Skeletal muscle cell (primary cell): ENCODE measurements at places on chromosomes 5 and 9.

- DNase-seq = no peak
Measured at GRCh38 chr5:166369807-166370206, 1921.6 kb upstream of the WWC1 start.

- DNase-seq = no peak
Measured at GRCh38 chr5:22541037-22541436, 312.1 kb downstream of the CDH12 start.

DNA sequence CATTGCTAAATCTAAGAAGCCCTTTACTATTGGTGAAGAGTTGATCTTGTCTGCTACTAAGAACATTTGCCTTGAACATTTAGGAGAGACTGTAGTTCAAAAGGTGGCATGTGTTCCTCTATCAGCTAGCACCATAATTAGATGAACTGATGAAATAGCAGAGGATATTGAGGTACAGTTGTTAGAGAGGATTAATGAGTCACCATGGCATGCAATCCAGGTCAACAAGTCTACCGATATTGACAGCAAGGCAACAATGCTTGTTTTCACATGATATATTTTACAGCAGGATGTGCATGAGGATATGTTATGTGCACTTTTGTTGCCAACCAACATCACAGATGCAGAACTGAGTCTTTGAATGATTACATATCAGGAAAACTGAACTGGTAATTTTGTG, 134.3 kb upstream of the CDH9 start:
- no peak for DNase-seq

DNA sequence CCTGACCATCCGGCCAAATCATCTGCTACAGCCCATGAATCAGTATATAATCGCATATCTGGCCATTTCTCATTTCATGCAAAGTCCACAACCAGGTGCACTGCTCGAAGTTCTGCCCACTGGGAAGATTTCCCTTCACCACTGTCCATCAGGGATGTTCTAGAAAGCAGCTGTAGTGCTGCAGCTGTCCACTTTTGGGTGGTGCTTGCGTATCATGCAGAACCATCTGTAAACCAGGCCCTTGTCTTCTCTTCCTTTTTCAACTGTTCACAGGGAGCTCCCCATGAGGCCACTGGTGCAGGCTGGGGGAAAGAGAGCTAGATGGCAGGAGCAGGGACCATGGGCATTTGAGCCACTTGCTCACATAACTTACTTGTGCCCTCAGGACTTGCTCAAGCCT, 7.4 kb upstream of the ADAMTS6 start:
- DNase-seq = no peak

GRCh38 chr9:138007918-138008841, 130.6 kb downstream of the CACNA1B start:
- no peak for DNase-seq

- no peak for DNase-seq
Measured at GRCh38 chr5:173730632-173731298, 114.3 kb upstream of the BOD1 start.

DNA sequence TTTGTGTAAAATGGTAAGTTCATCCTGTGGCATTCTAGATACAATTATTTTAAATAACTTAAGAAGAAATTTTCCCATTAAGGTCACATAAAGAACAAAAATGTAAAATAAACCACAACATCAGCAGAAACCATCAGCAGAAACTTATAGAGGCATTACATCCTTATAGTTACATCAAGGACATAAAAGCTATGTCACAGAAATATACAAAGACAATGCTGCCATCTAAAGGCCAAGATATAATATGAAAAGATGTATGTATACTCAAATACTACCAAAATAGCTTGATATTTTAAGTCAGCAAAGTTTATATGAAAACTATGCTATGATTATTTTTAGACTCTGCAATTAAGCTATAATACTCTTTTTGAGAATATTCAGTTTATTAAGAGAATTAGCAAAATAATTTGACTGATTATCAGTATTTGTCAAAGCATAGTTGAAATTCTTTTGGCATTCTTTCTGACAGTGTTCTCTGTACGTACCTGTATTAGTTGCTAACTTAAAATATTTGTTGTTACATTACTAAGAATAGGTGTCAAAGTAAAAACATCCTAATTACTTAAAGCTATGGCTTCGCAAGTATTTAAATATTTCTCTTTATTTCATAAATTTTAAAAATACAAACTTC, 36.2 kb downstream of the FBXL17 start:
- DNase-seq = peak; percentile 10

DNA sequence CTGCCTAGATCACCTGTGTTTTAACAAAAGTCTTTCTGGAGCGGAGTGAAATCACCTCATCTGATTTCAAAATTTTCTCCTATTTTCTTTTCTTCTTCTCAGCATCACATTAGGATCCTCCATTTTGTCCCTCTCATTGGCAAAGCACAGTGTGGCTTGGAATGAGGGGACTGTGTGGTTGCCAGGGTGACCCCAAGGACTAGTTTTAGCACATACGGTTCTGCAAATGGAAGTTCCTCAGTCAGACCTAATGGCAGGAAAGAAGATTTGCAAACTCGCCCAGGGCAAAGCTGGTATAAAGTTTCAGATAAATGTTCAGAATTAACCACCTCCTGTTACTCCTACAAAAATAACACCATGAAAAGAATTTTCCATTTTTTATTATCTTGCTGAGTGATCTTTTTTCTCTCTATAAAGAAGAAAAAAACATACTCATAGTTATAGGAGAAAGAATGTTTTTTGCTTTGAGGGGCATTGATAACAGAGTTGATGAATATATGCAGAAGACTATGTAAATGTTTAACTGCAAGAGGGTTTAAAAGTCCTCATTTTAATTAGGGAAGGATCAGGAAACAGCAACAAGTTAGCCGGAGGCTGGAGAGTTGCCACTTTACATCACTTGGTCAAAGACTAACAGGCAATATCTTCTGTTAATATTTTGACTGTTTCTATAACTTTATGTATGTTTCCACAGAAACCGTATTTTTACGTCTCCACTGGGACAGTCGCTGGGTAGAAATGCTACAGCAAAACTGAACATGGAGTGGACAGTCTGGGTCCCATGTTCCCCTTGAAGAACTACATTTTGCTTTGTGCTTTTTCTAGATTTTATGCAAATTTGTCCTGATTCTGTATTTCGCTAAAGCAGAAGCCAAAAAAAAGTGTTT, 257.8 kb downstream of the NR2F1-AS1 start:
- DNase-seq = no peak

DNA sequence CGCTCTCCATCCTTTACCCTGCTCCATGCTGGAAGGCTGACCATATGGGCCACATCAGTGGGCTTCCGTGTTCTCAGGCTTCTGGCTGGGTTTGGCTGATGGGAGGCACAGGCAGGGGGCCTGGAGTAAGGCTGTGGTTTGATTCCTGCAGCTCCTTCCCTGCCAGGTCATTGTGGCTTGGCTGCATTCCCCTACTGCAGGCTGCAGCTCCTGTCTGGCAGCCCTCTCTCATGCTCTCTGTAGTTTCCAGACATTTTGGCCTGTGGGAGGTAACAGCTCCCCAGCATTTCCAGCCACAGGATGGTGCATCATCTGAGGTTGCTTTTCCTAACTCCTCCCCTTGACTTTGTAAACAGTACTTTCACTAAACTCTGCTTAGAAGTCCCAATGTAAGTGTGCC, 102.0 kb upstream of the PTPN3 start:
- peak; percentile 92 for DNase-seq

DNA sequence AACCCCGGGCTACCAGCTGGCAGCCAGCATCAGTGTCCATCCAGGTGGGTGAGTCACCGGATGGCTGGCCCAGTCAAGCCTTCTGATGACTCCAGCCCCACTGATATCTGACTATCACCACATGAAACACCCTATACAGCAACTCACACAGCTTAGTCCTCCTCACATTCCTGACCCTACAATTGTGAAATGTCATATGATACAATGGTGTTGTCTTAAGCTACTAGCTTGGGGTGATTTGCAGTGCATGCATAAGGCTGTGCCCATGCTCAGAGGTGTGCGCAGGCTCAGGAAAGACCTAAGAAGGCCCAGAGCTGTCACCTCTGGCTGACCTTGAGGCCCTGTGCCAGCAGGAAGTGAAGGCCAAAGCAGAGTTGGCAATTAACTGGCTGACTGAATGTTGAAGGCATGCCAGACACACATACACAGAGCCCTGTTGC, 21.5 kb upstream of the SEMA4D start:
- DNase-seq = no peak

DNA sequence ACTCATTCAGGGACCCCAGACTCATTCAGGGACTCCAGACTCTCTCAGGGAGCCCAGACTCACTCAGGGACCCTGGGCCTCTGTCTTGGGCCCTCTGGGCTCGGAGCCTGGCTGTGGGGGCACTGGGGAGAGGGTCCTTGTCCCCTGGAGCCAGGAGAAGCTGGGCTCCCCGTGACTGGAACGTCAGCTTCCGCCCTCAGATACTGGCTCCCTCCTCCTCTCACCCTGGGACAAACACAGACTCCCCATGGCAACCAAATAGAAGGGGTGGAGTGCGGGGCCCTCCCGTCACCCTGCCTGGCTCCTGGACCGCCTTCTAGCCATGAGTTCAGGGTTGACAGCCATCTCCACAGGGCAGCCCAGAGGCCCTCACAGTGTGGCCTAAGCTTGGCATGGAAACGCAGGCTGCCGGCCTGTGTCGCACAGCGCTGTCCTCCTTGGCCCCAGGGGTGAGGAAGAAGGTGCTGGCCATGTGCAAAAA, 27.6 kb downstream of the ZDHHC11B start:
- no peak for DNase-seq

DNA sequence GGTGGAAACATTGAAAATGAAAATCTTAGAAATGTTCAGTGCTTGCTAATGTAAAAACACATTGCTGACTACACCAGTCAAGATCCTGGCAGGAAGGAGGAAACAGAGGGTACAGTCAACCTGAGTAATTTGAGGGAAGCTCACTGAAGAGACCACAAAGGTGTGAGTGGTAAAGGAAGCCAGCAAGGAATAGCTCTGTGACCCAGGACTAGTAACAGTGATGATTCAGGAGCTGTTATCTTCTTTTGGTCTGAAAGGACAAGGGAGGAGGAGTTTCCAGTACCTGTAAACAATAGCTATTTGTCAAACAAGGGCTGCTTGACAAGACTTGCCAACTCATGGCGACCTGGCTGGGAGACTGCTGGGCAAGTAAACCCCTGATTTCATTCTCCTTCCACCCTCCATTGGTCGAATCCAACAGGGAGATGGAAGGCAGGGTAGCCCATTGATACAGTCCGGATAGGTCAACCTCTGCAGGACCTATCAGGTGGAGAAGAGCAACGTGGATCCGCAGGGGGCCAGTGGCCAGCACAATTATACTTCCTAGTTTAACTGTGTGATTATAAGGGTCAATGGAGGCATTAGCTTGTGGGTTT, 68.1 kb downstream of the MAMDC2 start:
- no peak for DNase-seq

- no peak for DNase-seq
Measured at GRCh38 chr5:150636391-150637244, 3.8 kb upstream of the SYNPO start.

GRCh38 chr5:8864053-8864452, 681.8 kb downstream of the SEMA5A start:
- no peak for DNase-seq

- DNase-seq = no peak
Measured at GRCh38 chr5:52988335-52989024, 672 bp upstream of the ITGA2 start.

DNA sequence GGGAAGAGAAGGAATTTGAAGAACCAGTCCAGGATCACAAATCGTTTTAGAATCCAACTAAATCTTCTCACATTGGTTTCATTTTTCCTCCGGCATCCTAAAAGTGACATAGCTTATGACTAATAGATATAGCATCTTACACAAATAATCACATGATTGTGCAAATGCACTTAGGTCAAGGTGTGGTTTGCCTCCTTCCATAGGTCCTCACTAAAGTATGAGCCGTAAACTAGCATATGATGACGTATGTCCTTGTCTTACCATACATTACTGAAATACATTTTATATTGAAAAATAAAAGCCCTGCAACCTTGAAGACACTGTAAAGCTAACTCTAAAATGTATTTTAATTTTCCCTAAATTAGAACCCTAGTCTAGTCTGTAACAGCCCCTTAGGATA, 362.7 kb upstream of the ADAMTS16 start:
- DNase-seq = no peak

- no peak for DNase-seq
Measured at GRCh38 chr5:156920042-156920860, 42.8 kb downstream of the TIMD4 start.

GRCh38 chr9:5263351-5264218, 32.4 kb downstream of the INSL4 start:
- no peak for DNase-seq

- no peak for DNase-seq
Measured at GRCh38 chr5:93673316-93673954, 68.0 kb downstream of the POU5F2 start.

GRCh38 chr5:135514116-135514515, 21.6 kb downstream of the NEUROG1 start:
- DNase-seq = no peak

DNA sequence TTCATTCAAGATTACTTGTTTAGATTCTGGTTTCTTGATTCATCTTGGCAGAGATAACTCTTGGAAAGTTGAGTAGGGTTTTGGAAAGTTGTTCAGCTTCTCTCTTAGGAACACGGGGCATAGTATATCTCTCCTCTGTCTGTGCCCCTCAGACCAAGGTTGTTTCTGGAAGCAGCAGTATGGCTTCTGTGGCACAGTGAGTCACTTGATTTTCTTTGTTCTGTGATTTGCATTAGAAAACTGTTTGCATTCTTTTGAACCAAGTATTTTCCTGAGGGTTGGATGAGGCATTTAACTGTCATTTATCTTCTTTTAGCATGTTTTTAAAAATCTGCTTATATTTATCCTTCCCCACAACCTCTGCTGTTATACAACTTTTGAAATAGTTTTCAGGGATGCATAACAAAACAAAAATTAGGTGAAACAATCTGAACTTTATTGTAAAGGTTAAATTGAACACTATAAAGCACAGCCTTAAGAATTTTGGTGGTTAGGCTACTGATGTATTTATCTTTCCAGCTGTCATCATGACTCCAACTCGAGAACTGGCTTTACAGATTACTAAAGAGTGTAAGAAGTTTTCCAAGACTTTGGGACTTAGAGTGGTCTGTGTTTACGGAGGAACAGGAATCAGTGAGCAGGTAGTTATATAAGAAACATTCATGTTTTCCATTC, 26.5 kb downstream of the DDX46 start:
- DNase-seq = no peak

GRCh38 chr9:38178237-38178636, 109.2 kb upstream of the SHB start:
- no peak for DNase-seq

GRCh38 chr5:124996764-124997077, 250.3 kb upstream of the ZNF608 start:
- no peak for DNase-seq
